ENCODE measurements at places on chromosomes 3 and 15.

DNA sequence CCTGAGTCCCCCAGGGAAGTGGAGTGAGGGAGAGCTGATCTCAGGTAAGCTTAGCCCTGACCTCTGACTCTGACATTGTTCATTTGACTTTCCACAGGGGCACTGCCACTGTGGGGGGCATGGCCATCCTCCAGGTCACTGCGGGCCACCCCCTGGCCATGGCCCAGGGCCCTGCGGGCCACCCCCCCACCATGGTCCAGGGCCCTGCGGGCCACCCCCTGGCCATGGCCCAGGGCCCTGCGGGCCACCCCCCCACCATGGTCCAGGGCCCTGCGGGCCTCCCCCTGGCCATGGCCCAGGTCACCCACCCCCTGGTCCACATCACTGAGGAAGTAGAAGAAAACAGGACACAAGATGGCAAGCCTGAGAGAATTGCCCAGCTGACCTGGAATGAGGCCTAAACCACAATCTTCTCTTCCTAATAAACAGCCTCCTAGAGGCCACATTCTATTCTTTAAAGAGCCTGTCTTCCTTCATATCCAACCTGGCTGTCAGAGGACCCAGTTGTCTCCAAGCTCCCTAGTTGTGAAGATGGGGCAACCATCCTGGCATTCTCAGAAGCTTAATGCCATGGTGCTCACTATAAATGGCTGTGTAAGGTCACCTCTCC is 1.9 kb upstream of the DISP2 start:
- no peak for DNase-seq

GRCh38 chr3:48552111-48552951 is 4.3 kb downstream of the PFKFB4 start:
- no peak for DNase-seq

GRCh38 chr3:67362686-67363085 is 291.7 kb downstream of the SUCLG2 start:
- DNase-seq: no peak

DNA sequence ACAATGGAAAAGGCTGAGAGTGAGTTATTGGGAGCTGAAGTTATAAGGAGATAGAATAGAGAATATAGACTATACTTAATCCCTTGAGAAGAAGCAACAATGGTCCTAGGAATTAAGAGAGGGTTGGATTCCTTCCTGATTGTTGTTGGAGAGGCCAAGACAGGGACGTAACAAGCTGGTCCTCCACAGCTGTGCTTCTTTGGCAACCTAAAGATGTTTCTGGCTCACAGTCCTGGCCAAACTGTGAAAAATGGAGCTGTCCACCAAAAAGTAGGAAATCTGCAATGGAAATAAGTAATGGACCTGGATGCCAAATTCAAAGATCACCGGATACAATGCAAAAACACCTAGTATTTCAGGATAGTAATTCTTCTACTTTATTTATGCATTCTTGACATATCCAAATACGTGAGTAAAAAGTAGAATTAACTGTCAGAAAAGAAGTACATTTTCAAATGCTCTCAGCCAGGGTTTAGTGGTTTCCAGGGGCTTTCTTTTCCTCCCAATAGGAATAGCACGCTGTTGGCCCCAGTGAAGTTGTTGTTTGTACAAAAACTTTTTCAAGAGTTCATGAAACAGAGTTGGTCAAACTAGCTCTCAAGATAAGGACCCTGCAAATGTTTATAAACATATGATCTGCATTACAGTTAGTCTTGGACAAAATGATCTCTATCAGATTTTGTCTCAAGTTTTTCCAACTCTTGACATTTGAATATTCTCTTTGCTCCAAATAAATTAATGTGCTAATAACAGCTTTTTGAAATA is 28.3 kb downstream of the CERS3 start:
- no peak for DNase-seq

DNA sequence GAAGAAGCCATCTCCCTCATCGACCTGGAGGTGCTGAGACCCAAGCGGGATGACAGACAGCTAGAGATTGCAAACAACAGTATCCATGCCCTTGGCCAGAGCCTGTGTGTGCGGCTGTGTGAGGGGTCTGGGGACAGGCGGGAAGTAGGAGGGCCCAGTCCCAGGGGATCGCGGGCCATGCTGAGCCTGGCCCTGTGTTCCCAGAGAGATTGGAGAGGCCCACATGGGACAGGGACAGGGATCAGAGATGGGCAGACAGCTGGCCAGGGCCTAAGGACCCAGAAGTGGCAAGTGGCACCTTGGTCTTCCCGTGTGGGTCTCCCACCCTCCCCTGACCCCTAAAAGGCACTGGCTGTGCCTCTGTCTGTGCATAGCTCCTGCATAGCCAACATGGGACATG is 10.9 kb upstream of the RHO start:
- DNase-seq: no peak

DNA sequence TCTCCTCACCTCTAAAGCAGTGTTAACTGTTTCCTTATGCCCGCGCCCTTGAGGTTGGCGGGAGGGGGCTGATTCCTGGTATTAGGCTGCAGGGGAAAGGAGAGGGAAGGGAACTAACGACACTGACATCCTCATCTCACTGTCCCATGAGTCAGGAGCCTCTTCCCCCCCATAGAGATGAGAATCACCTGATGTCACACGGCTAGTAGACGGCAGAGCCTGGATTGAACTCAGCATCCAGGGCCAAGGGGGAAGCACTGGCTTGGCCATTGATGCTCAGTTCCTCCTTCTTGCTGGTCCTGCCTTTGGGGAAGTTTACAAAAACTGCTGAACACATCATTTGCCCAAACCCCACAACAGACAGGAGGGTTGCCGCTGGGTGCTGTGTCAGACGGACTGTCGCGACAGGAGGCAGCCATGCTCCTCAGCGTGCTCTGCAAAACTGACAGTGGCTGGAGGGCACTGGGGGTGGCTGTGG is 38.5 kb downstream of the IDH2 start:
- peak; percentile 4 for DNase-seq

- DNase-seq: no peak
Observed at GRCh38 chr3:62875558-62876002, 364 bp upstream of the CADPS start.

DNA sequence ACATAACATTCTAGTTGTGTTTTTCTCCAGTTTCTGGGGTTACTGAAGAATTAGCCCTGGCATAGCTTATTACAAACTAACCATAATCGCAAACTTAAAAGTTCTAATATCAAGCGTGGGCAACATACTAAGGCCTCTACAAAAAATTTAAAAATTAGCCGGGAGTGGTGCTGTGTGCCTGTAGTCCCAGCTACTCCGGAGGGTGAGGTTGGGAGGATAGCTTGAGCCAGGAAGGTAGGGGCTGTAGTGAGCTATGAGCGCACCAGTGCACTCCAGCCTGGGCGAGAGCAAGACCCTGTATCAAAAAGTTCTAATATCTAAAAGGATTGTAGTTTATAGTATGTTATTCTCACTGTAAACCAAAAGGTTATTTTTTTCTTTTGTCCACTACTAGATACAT is 1.1 kb downstream of the OIP5 start:
- no peak for DNase-seq

DNA sequence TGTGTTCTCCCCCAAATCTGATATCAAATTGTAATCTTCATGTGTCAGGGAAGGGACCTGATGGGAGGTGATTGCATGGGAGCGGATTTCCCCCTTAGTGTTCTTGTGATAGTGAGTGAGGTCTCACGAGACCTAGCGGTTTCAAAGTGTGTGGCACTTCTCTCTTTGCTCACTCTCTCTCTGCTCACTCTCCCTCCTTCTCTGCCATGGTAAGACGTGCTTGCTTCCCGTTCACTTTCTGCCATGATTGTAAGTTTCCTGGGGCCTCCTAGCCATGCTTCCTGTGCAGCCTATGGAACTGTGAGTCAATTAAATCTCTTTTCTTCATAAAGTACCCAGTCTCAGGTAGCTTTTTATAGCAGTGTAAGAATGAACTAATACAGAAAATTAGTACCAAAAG is 30.6 kb upstream of the OR5H6 start:
- no peak for DNase-seq

GRCh38 chr3:169662132-169662842 is 1.2 kb downstream of the MECOM start:
- DNase-seq: no peak

GRCh38 chr15:57961919-57962318 is 103.6 kb downstream of the ALDH1A2 start:
- DNase-seq: no peak

GRCh38 chr3:133384331-133385027 is 15.4 kb upstream of the BFSP2 start:
- no peak for DNase-seq

- no peak for DNase-seq
Observed at GRCh38 chr3:160136421-160136820, 88.8 kb upstream of the C3orf80 start.

DNA sequence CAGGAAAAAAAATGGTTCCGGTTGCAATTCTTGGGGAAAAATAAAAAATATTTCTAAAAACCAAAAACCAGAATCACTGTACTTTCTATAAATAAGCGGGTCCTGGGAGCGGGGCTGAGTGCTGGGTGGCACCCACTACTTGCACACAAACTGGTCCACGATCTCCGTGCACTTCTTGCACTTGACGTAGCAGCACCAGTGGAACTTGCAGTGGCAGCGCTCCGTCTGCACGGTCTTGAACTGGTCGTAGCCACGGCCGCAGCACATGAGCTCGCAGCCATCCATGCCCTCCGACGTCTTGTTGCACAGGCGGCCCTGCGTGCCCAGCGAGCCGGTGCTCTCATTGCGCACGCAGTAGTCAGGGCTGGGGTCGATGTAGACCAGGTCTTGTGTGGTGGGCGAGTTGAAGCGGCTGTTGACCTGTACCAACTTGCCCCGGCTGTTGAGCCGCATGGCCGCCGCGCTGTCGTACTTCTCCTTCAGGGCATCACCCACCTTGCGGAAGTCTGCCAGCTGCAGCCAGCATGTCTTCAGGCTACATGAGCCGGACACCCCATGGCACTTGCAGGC is 17.1 kb downstream of the WNT5A start:
- DNase-seq: no peak

- no peak for DNase-seq
Observed at GRCh38 chr15:33341953-33342352, 31.2 kb downstream of the RYR3 start.

- no peak for DNase-seq
Observed at GRCh38 chr15:81947548-81947947, 98.3 kb downstream of the MEX3B start.

- no peak for DNase-seq
Observed at GRCh38 chr15:91116113-91117067, 16.3 kb downstream of the SV2B start.

- no peak for DNase-seq
Observed at GRCh38 chr3:69838217-69838616, 99.0 kb downstream of the MITF start.

GRCh38 chr3:64008487-64009351 is 14.6 kb downstream of the PSMD6 start:
- DNase-seq: no peak

DNA sequence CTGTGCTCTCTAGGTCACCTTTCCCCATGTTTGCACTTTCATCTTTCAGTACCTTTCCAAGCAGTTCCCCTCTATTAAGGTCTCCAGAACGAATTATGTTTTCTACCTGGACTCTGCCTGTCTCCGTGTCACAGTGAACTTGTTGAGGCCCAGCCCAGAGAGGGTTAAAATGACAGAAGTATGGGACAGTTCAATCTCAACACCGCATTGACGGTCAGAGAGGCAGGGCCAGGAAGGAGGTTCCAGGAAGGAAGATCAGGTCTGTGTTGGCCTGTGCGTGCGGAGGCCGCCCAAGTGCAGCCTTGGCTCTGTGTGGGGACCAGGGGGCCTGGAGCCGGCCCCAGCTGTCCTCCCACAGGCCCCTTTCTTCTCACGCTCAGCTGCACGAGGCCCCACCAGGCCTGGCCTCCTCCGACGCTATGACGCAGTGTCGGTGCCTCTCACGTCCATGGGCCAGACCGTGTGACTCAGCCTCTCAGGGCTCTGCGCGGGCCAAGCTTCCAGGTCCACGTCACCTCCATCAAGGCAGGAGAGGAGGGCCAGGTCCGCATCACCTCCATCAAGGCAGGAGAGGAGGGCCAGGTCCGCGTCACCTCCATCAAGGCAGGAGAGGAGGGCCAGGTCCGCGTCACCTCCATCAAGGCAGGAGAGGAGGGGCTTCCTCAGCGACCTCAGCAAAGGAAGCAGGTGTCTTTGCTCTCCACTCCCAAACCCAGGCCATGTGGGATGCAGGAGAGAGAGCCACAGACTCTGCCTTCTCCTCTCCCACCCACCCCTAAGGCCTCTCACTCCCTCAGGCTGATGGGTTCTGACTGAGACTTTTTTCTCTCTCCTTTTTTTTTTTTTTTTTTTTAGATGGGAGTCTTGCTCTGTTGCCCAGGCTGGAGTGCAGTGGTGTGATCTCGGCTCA is 83.1 kb downstream of the CPN2 start:
- no peak for DNase-seq

DNA sequence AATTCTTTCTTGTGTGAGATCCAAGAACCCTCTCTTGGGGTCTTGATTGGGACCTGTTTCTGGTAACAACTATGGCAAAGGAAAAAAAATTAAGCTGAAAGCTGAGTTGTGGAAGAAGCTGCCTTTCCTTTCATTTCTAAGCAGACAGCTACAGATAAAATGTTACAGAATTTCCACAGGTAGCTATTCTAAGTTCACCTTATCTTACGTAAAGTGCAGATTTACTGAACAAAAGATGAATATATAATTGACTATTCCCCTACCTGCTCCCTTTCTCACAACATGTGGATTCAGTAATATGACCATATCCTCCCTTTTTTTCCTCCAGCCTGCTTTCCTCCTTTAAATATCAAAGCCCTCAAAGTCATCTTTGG is 36.6 kb downstream of the CLEC3B start:
- DNase-seq: no peak

GRCh38 chr15:68833700-68834331 is 13.1 kb upstream of the ANP32A start:
- DNase-seq: no peak

- no peak for DNase-seq
Observed at GRCh38 chr3:149599236-149599635, 58.6 kb downstream of the WWTR1 start.

GRCh38 chr3:105526360-105527111 is 159.8 kb downstream of the ALCAM start:
- no peak for DNase-seq

GRCh38 chr3:11076711-11077110 is 77.6 kb upstream of the HRH1 start:
- DNase-seq: no peak

DNA sequence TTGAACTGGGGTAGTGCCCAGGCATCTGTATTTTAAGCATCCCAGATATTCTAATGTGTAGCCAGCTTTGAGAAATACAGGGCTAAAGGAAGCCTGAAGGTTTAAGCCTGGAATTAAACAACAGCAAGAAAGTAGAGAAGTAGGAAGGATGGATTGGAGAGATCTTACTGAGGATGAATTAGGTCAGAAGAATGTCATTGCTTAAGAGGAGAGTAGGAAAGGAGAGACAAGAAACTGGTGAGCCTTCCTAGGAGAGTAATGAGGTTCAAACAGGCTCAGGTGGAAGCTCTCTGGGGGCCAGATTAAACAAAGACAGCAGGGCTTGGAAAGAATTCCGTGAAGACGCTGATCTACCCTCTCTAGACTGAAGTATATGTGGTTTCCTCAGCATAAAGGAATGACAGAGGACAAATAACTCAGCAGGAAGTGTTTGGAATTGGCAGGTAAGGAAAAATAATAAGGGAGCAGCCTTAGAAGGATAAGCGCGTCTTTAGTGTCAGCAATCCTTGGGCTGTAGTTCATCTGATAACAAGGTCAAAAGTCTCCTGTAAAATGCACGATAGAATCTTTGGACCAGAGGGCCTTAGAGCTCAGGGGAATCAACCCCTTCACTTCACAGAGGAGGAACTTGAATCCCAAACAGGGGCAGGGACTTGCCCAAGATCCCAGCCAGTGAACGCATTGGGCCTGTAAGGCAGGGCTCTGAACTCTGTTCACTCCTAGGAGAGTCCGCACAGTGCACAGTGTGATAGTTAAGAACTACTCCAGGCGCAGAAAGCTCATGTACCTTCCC is 90.9 kb downstream of the TP63 start:
- DNase-seq: no peak

Measured in SIG-M5 (cell line).